ENCODE measurements at places on chromosomes 13 and 19. TPM values are rescaled to one million over a fixed set of nuclear protein-coding genes. Genes with fewer than 3 reads are reported as not detected.

ZNF649 gene
- 6.5 TPM for total RNA-seq

PRTN3 gene
- total RNA-seq: not detected

LGALS4 gene
- total RNA-seq: not detected

CCDC124 gene
- 28.7 TPM for total RNA-seq

CGB1 gene
- total RNA-seq: not detected

NUDT15 gene
- total RNA-seq: 15.4 TPM

TJP3 gene
- total RNA-seq: not detected

CACNG7 gene
- not detected for total RNA-seq

CD37 gene
- not detected for total RNA-seq

MEGF8 gene
- 18.4 TPM for total RNA-seq

LRP3 gene
- total RNA-seq: 31.1 TPM

OR4F17 gene
- total RNA-seq: not detected

NFILZ gene
- not detected for total RNA-seq

ATP1A3 gene
- total RNA-seq: not detected

UGGT2 gene
- total RNA-seq: 48.9 TPM

ZNF556 gene
- total RNA-seq: not detected

ZNF729 gene
- under 0.01 TPM for total RNA-seq
